ENCODE measurements at places on chromosomes 6 and 20.

GRCh38 chr20:25024171-25024570 lies 31.6 kb upstream of the APMAP start:
- DNase-seq = no peak

- DNase-seq = no peak
Measured at GRCh38 chr6:31528307-31528777, 420 bp upstream of the MCCD1 start.

DNA sequence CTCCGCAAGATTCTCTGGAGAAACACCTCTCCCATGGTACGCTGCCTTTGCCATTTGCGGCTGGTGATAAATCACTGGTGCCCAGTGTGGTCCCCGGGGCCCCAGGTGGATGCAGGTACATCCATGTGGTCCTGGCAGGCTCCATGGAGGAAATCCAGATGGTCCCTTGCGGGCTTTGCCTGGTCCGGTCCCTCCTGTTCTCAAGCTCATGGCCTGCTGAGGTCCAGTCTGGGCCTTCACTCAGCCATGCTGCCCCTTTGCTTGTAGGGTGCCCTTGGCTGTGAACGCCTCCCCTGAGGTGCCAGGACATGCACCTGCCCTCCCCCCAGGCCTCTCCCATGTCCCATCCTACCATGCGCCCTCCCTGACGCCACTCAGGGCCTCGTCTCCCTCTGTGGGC lies 21.2 kb upstream of the DACT2 start:
- no peak for DNase-seq

- DNase-seq = peak; percentile 66
Measured at GRCh38 chr6:150004101-150004782, 21.1 kb downstream of the RAET1L start.

DNA sequence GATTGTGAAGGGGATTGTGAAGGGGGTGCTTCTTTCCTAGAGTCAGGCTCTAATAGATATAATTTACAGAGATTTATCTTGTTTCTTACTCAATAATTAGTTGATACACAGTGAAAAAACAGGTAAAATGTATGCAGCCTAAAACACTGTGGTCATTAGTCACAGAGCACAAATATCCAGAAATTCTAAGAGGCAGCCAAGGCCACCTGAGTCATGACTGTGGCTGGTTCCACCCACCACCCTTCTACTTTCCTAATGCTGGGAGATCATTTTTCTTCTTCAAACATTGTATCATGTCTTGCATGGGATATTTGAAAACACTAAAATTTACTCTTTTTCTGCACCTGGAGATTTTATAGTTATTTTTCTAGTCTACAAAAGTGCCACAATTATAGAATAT lies 181.6 kb downstream of the OTOR start:
- DNase-seq = no peak

DNA sequence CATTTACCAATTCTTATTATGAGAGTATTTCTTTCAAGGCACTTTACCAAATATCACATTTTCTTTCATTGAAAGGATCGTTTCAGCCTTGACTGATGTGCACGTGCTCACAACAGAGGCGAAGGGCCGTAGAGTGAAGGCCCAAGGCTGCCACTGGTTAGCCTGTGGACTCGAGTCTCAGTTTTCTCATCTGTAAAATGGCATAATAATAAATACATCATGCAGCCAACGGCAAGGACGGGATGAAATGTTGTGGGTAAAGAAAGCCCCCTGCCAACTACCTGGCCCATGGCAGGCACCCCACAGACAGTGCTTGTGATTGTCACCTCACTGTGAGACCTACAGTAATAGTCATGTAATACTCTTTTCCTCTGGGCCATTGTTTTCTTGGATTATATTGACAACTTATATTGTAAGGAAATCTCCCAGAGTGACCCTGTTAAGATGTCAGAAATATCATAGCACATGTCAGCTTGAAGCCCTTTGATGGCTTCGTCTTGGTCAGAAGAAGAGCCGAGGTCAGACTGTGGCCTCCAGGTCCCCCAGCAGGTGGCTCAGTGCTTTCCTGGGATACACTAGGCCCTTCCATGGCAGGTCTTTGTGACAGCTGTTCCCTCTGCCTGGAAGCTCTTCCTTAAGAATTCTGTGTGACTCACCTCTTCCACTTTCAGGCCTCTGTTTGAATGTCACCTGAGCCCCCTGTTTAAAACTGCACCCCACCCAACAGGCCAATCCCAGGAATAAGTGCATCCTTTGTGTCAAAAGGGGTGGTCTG lies 36.3 kb downstream of the FAM50B start:
- DNase-seq = no peak

- DNase-seq = no peak
Measured at GRCh38 chr6:126477678-126478077, 137.8 kb downstream of the CENPW start.

GRCh38 chr6:129732542-129732941 lies 22.6 kb upstream of the ARHGAP18 start:
- DNase-seq = no peak

GRCh38 chr6:1346558-1347091 lies 34.7 kb downstream of the FOXQ1 start:
- no peak for DNase-seq

DNA sequence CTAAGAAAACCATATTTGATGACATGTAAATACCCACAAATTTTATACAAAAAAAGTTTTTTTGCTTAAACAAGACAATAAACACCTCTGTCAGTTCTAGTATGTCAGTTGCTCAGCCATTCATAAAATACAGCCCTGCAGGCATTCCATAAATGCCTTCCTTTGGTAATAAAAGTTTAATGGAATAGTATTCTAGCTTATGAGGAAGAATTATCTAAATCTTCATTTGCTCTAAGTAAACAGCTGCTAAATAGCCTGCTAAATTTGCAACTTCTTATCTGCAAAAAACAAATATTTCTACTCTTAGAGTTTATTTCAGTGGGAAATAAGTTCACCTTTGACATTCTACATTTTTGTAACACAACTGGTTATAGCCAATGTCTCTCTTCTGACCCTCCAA lies 108.8 kb downstream of the SMLR1 start:
- DNase-seq = no peak

GRCh38 chr6:54254886-54255285 lies 53.4 kb upstream of the TINAG start:
- no peak for DNase-seq

DNA sequence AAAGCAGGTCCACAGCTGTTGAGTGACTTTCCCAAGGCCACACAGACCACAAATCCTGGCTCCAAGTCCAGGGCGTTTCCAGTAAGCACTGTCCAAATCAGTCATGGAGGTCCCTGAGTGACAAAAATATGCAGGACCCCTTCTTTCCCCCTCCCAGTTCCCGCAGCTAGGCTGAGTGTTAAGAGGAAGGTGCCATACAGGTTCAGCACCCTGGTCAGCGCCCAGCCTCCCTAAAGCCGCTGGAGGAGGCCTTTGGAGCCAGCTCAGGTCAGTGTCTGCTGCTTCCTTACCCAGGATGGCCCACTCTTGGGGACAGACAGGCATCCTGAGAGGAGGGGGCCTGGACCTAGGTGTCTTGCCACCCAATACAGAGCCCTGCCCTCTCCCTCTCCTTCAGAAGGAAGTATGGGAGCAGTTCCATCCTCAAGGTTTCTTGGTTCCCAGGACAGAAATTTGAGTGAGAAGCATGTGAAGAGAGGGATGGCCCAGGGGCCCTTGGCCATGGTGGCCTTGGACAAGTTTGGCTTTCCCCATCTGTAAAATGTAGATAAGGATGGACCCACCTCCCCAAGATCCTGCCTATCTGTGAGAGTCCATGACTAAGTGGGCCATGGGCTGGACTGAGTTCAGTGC lies 13.2 kb downstream of the TMEM74B start:
- DNase-seq = no peak

- DNase-seq = peak; percentile 67
Measured at GRCh38 chr6:149934249-149935156, 7.3 kb upstream of the ULBP2 start.

DNA sequence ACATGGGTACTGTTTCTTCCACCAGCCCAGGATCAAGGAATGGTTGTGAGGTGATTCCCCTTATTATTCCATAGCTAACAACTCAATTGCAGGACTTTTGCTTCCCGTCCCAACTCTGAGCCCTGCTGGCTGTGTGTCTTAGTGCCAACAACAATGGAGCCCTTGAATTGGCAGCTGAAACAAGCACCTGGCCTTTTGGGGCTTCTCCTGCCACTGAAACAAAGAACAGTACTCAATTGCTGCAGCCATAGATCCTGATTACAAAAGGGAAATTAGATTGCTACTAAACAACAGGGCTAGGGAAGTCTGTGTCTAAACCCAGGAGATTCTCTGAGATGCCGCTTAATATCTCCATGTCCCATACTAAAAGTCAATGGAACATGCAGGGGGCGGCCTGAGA lies 61.3 kb upstream of the CARMIL1 start:
- DNase-seq = no peak

DNA sequence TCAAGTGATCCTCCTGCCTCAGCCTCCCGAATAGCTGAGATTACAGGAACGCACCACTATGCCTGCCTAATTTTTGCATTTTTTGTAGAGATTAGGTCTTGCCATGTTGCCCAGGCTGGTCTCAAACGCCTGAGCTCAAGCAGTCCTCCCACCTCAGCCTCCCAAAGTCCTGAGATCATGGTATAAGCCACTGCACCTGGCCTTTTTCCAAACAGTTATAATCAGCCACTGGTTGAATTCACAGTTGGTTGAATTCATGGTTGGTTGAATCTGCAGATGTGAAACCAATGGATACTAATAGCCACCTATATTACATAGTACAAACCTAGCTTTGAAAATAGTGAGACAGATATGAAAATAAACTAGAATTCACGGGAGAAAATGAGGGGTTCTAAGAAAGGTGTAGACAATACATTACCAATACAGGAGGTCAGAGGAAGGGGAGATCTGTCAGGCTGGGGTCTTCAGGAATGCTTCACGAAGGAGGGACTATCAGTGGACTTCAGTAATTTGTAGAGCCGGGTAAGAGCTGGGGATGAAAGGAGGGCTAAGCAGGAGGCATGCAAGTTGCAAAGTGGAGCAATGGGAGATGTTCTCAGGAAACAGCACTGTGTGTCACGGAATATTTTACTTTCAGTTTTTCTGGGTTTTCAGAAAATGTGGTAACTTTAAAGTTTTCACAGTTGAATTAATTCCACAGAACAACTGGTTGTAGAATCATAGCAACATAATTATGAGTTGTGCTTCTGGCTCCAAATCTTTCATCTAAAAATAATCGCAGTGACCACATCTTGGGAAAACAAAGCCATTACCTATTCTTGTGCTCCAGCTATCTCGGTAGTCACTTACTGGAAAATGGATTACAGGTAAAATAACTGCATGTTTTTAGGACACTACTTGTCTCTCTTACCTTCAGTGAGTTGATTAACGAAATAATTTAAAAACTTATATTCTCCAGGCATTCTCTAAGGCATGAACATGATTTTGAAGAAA lies 12.9 kb upstream of the CEP85L start:
- no peak for DNase-seq

DNA sequence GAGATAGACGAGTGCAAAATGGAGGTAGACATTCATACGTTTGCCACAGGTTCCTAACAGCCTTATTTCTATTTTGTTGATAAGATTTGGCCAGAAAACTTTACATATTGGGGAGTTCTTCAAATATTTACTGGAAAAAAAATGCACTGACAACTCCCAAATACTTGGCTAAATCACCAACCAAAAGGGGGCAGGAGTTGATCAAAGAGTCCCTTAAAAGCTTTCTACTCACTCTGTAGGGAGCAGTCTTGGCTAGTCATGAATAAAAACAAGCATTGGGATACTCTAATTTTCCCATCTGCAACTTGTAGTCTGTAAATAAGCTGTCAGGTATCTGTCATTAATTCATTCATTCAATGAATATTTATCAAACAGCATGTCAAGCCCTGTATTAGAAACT lies 18.4 kb downstream of the TENT5A start:
- no peak for DNase-seq

DNA sequence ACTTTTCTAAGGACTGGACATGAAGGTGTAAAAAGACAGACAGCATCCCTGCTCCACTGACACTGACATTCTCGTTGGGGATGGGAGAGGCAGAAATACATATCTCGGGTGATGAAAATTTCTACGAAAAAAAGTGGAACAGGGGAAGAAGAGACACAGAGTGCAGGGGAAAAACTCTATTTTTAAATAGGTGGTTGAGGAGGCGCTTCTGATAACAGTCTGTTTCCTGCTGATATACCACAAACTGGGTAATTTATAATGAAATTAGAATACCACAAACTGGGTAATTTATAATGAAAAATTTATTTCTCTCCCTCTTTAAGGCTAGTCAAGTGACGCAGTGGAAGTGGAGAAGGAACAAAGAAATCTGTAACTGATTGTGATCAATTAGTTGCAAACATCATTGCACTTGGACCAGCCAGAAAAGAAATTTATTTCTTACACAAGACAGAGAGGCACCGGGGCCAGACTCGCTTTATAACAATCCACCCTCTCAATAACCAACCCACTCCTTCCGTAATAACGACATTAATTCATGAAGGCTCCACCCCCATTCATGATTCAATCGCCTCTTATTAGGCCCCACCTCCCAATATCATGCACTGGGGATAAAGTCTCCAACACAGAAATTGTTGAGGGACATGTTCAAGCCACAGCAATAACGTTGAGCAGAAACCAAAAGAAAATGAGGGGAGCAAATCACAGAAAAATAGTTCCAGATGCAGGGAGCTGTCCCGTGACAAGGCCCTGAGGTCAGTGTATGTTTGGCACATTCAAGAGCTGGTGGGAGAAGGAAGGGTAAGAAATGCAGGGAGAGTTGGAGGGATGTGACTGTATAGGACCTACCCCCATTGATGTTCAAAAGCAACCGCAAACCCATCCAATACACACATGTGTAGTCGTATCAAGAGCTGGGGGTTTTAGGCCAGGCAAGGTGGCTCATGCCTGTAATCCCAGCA lies 6.6 kb upstream of the SRSF6 start:
- DNase-seq = no peak

DNA sequence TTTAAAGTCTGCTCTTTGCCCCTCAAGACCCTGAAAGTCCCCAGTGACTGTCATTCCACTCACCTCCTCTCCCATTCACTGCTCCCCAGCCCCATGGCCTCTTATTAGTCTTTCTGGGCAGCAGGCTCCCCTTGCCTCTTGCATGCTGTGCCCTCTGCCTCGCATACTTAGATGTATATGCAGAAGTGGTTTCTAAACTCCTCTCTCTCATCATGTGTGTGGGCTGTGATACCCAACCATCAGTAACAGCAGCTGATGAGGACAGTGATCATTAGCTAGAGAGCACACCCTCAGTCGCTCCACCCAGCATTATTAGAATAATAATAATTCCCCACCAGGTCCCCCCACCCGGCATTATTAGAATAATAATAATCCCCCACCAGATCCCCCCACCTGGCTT lies 14.5 kb downstream of the PKIG start:
- no peak for DNase-seq

DNA sequence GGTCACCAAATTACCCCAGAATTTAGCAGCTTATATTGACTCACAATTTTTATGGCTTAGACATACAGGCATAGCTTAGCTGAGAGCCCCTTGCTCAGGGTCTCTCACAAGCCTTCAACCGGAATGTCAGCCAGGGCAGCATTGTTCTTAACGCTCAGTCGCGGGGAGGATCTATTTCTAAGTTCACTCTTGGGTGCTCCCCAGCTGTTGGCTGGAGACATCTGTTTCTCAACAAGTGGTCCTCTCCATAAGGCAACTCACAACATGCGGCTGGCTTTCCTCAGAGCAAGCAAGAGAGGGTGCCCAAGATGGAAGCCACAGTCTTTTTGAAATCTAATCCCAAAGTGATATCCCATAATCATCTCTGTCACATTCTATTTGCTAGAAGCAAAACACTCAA lies 46.6 kb downstream of the SLX4IP start:
- DNase-seq = no peak
